ENCODE measurements at places on chromosomes 2 and 18. TPM values are rescaled to one million over a fixed set of nuclear protein-coding genes. Genes with fewer than 3 reads are reported as not detected.

DNA sequence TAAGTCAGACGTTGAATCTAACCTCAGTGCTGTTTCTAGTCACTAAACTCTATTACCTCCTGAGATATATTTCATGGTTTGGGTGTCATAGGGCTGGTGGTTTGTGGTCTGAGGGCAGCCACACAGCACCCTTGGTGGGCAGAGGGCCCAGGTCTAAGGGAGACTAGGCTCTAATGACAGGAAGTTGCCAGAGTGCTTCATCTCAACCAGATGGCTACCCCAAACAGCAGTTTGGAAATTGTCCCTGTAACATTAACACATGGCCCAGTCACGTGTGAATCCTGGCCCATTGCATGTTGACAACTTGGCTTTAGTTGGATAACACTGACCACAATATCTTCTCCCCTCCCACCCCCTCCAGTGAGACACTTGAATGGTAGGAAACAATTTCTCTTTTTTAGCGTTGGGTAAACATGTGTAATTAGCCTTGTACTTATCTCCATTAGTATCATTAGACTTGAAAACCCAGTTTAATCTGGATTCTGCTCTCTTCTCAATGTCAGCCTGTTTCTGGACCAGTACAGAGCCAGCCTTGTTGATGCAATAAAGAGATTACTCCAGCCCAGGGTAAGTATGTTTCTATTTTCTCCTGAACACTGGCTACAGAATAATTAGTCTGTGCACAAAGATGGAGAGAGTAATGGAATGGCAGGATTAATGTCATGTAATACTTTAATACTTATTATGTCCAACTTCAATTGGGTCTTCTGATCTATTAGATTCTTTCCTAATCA, 187.8 kb upstream of the SIX3 start:
- no peak for DNase-seq

DNA sequence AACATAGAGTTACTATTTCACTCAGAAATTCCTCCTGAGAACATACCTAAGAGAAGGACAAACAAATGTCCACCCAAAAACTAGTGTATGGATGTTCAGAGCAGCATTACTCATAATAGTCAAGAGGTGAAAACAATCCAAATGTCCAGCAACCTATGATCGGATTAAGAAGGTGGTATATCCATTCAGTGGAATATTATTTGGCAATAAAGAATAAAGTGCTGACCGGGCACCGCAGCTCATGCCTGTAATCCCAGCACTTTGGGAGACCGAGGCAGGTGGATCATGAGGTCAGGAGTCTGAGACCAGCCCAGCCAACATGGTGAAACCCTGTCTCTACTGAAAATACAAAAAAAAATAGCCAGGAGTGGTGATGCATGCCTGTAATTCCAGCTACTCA, 182.8 kb upstream of the AGAP1 start:
- DNase-seq: no peak

The MARCO gene
- total RNA-seq: 10.4 TPM

The INO80C gene
- total RNA-seq: 7.3 TPM

The UNC50 gene
- 38.2 TPM for total RNA-seq

GRCh38 chr2:104473546-104473945, 380.4 kb upstream of the POU3F3 start:
- DNase-seq: no peak

DNA sequence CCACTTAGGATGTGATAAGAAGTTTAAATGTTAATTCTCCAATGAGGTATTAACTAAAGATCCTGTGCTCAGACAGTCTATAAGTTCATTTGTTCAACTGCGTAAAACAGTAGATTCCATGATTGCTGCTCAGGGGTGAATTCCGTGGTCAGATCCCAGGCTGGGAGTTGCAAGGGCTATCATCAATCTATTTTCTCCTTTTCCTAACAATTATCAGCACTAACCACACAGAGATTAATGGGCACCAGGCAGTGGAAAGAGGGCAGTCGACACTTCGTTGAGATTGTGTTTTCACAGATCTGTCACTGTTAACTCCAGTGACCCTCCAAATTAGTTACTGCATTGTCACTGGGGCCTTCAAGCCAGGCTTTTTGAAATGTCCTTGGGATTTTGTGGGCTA, 154.1 kb upstream of the SPRED2 start:
- no peak for DNase-seq

The GNLY gene
- 8.5 TPM for total RNA-seq

The CCBE1 gene
- 1.6 TPM for total RNA-seq

DNA sequence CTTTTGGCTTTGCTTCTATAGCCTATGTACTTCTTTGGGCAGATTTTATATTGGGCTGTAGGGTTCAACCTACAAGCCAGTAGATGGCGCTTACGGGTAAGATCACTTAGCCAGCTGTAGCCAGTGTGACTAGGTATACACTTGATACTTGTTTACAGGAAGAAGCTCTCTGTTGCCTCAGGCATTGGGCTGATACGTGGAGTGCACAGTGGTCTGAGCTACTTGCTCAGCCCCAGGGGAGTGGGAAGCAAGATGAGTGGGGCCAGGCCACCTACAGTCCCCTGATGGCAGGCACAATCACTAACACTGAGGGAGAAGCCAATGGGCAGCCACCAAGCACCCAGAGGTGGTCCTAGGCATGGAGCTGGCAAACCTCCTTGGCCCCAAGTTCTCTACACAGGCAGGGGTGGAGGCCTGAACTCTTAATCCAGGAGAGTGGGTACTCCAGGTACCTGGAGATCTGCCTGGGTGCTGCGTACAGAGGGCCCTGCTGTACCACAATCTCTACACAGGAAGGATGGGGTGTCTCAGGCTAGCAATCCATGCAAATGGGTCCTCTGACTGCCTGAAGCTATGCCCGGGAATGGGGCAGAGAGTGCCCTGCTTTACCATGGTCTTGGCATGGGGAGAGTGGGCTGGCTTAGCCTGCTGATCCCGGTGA, 122.2 kb downstream of the NCOA1 start:
- no peak for DNase-seq

- DNase-seq: no peak
These were observed 931.9 kb downstream of the DCDC2C start for GRCh38 chr2:4635289-4635688.

DNA sequence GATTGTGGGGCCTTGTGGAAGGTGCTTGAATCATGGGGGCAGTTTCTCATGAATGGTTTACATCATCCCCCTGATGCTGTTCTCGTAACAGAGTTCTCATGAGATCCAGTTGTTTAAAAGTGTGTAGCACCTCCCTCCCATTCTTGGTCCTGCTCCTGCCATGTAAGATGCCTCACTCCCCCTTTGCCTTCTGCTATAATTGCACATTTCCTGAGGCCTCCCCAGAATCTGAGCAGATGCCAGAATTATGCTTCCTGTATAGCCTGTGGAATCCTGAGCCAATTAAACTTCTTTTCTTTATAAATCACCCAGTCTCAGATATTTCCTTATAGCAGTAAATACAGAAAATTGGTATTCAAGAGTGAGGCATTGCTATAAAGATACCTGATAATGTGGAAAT, 15.6 kb upstream of the WDR75 start:
- DNase-seq: no peak

- DNase-seq: no peak
These were observed 8.9 kb upstream of the SCG2 start for GRCh38 chr2:223611061-223611460.

- no peak for DNase-seq
These were observed 2.8 kb downstream of the TRPM8 start for GRCh38 chr2:233919938-233920337.

The CD28 gene
- 3.5 TPM for total RNA-seq

The TXNDC2 gene
- total RNA-seq: 8.8 TPM

- DNase-seq: no peak
These were observed 20.7 kb downstream of the BMP10 start for GRCh38 chr2:68850524-68850923.

DNA sequence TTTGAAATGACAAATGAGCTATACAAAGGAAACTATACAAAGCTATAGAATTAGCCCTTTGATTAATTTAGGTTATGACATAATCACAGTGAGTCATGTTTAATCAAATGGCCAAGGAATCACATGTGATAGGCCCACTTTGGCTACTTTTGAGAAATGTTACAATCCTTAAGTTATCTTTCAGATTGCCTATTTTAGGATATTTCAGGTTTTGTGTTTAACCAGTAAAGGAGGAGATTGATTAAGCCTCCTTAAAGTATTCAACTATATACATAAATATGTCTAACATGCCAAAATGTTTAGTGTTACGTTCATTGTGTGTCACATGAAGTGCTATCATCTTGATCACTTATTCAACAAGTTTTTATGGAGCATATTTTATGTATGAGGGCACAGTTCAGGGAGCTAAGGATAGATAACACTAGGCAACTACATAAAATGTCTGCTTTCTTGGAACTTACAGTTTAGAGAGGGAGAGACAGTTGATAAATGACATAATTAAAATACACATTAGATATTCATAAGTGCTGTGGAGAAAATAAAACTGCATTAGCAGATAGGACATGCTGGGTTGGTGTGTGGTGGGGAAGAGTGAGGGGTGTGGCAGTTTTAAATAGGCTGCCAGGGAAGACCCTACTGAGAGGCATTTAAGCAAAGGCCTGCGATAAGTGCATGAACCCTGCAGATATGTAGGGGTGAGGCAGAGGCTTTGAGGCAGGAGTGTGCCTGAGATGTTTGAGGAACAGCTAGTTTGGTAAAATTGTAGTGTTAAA, 77.2 kb downstream of the LTBP1 start:
- DNase-seq: no peak

DNA sequence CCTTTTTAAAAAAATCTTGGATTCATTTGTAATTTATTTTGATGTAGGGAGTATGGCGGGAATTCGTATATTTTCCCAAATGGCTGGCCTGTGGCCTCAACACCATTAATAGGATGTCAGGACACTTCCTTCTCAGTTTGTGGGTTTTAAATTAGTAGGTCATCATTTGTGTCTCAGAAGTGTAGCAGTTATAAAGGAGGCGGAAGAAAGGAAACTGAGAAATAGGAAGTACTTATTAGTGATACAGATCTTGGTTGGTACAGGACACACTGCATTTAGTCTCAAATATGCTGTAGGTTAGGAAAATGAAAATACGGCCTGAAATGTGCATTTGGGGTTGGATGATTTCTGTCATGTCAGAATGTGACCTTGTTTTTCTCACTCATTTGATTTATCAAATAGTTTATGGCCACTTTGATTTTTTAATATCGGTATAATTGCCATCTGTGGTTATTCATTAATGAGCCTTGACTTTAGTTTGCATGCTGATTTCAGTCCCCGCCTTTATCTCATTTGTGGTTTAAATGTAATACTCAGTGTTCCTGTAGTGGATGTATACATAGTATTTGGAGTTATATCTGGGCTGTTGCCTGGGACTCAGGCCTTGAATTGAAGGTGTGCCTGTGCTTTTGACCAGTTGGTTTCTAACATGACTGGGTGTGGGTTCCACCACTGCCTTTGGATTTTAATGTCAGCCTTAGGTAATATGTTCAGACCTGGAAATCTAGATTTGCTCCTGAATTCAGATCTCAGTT, 31.4 kb downstream of the ZCCHC2 start:
- DNase-seq: no peak

The PLCD4 gene
- total RNA-seq: 1.6 TPM

DNA sequence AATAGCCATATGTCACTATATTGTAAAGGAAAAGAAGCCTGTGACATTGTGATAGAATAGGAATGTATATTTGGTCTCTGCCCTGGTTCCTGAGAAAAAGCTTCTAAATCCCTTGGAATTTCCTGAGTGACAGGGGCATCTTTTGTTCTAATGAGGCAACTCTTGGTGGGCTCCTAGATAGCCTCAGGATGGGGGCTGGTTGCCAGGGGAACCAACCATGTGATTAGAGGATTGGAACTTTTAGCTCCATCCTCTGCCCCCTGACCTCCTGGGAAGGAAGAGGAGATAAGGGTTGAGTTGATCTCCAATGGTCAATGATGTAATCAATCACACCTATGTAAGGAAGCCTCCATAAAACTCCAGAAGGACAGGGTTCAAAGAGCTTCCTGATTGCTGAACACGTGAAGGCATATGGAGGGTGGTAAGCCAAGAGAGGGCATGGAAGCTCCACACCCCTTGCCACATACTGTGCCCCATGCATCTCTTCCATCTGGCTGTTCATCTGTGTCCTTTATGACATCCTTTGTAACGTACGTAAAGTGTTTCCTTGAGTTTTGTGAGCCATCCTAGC, 2.9 kb upstream of the ME2 start:
- no peak for DNase-seq

The POTEJ gene
- not detected for total RNA-seq

The GBX2 gene
- not detected for total RNA-seq

The TEKT4 gene
- total RNA-seq: not detected

GRCh38 chr18:24055009-24055804, 40.7 kb downstream of the TTC39C start:
- DNase-seq: no peak

DNA sequence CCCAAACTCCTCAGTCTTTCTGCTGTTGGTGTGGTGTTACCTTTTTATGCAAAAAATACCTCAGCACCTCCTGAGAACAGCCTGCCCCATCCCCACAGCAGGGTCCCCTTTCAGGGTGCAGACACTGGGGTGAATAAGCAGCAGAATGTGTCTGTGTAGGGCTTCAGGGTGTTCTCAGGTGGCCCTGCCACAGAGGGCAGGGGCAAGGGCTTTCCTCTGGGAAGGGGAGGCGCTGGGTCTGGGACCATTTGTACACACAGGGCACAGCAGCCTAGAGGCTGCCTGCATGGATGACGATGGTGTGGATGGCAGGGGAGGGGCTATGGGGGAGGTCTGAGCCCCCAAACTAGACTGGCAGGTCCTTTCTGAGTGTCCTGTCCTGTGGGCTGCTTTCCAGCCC, 2.6 kb downstream of the HAAO start:
- DNase-seq: no peak

DNA sequence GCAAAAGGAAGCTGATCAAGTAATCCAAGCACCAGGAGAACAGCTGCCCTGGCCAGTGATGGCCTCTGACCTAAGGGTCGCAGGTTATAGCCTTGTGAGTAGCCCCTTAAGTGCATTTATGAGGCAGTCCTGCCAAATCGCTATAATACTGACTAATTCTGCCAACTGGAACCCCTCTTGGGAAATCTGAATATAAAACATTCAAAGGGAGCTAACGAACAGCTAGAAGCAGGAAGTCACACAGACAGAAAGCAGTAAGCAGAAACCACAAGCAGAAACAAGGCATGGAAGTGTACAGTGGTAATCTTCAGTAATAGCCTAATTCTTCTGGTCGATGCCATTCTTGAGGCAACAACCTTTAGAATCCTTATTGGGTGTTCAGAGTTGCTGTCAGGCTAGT, 521.3 kb downstream of the METTL4 start:
- DNase-seq: no peak

- DNase-seq: no peak
These were observed 84.1 kb upstream of the NCKAP5 start for GRCh38 chr2:133652398-133652797.

Measured in thoracic aorta (tissue), 2 donors.